Jurkat, Clone E6-1 (cell line): ENCODE measurements at places on chromosomes 12 and 14.

DNA sequence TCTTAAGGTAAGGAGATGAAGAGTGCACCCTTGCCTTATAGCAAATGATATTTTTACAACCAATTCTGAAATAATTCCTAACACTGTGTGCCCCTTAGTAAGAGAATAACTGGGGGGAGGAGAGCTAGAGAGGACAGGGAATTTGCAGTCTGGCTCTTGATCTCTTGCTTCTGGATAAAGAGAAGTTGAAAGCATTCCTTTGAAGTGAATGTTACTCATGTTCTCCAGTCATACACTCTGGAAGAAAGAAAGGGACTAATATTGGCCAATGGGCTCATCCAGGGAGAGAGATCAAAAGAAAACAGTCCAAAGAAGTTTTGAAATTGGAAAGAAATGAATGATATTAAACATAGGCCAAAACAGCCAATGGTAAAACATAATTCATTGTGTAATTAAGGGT lies 25.3 kb downstream of the C12orf75 start:
- DNase-seq, result no peak

DNA sequence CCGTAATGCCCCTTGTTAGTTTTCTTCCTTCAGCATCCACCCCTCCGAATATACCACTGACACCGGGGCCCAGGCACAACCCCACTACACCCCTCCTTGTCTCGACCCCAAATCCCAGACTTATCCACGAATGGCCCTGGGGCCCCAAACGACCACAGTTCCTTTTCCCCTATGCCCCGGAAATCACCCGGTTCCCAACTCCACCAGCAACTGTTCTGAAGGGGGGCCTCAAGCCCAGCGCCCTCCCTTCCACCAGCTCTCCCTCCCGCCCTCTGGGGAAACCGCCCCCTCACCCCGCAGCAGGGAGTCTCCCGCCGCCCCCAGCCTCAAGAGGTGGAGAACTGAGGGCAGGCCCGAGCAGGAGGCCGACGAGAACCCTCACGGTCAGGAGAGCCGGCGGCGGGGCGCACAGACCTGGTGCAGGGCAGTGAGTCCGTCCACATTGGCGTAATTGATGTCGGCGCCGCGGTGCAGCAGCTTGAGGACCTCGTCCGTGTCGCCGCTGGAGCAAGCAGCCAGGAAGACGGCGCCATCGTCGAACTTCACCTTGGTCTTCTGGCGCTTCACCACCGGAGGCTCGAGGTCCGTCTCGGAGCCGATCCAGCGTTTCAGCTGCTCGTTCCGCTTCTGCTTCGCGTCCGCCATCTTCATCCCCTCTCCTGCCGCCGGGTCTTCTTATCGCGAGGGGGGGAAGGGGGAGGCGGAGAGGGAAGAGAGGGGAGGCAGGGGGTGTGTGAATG lies 446 bp downstream of the PPP1R12A start:
- DNase-seq, result peak; percentile 17

- no peak for DNase-seq
These were observed 186.7 kb upstream of the VASH1 start for GRCh38 chr14:76574416-76575095.

DNA sequence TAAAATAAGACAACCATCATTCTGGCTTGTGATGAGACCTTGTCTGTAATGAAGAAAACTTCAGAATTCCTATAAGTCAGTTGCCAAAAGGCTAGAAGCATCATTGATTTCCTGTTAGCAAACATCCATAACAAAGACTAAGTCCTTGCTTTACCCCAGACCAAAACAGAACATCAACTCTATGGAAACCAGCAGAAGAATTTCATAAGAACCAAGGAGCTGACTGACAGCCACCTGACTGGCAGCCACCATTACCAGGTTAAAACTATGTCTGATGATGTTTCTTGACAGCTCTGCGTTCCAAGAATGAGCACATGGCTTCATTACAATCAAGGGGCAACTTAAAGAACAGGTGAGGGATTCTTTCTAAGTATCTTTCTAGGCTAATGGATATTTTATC lies 29.3 kb downstream of the HECTD4 start:
- DNase-seq, result no peak

GRCh38 chr14:105147671-105148603 lies 20.6 kb downstream of the JAG2 start:
- no peak for DNase-seq

DNA sequence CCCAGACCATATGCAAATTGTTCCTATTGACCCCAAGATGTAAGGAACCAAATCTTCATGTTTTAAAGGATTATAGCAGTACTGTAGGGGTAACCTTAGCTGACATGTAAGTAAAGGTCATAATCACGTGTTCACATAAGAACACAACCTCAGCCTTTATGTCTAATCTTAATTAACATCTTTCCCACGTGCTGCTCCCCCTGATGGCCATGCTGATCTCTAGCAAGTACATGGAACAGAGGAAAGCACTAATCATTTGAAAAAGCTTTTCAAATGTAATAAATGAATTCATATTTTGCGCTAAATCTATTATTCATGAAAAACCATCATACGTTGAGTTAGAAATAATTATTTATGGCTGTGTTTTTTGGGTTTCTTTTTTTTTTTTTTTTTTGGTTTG lies 30.5 kb upstream of the ITPR2 start:
- peak; percentile 65 for DNase-seq

DNA sequence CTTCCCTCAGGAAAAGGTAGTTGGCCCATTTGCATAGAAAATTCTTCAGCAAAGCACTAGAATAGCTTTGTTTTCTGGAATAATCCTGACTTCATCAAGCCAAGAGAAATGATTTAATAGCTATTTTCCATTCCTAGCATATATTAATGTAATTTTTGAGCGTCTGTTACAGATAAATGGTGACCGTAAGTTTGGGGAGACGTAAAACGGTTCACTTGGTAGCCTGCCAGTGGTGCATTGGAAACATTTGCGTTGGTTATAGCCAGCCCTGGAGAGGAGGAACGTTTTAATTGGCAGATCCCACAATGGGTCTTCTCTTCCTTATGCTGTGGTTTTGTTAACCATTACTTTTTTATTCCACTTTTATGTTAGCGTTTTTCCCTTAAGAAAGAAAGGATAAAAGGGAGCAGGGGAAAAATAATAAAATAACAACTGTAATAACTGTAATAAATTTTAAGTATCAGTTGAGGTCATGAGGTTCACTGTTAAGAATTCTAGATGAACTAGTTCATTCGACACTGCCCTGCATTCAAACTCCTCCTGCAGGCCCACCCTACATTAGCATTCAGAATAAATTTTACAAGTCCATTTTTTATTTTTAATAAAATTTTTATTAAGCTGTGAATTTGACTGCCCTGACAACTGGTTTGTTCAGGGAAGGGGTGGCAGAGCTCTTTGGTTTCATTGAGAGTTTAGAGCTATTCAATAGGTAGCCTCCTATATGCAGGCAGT lies 300.7 kb downstream of the ERC1 start:
- DNase-seq, result no peak

- no peak for DNase-seq
These were observed 183.5 kb downstream of the NUAK1 start for GRCh38 chr12:105954951-105955931.

- DNase-seq, result no peak
These were observed 37.1 kb downstream of the NID2 start for GRCh38 chr14:52031781-52032180.

- DNase-seq, result no peak
These were observed 3.3 kb downstream of the PARP2 start for GRCh38 chr14:20346713-20347112.

DNA sequence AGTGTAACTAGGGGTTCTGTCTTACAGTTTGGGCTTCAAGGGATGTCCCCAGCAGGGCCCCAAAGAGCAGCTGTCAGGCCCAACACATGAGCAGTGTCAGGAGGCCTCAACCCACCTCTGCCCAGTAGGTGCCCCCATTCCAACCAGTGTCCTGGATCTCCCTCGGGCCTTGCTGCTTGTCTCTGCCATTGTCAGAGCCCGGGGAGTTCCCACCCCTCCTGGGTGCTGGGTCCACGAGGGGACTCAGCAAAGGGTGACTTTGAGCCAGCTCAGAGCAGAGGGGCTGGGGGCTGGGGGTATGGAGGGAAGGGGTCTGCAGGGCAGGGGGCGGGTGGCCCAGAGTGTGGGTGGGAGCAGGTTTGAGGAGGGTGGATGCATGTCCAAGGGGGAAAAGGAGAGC lies 18.0 kb upstream of the BEGAIN start:
- DNase-seq, result no peak

DNA sequence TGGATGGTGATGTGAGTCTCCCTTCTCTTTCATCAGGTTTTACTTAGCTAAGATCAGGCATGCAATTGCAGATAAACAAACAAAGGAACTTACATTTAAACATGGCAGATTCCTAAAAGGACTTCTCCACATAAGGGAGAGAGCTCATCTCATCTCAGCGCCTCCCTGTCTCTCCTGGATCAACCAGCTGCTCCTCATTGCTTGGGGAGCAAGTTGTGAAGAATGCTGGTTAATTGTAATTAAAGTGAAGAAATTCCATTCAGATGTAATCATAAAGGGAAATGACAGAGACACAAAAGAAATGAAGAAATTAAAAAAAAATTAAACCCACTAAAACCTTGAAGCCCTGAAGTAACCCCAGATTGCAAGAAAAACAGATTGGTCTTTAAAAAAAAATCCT lies 104.4 kb upstream of the DIO2 start:
- no peak for DNase-seq

DNA sequence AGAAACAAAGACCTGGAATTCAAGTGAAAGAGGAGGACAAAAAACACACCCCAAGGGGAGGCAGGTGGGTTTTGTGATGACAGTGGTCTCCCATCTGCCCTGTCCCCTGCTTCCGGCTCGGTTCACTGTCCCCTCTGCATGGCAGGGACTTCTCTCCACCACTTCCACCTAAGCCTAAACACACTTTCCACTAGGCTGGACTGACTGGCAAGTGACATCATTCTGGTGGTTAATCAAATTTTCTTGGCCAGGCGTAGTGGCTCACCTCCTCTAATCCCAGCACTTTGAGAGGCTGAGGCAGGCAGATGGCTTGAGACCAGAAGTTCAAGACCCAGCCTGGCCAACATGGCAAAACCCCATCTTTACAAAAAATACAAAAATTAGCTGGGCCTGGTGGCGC lies 11.9 kb downstream of the PLEKHG6 start:
- no peak for DNase-seq

GRCh38 chr14:90602088-90602687 lies 205.4 kb downstream of the CALM1 start:
- no peak for DNase-seq

DNA sequence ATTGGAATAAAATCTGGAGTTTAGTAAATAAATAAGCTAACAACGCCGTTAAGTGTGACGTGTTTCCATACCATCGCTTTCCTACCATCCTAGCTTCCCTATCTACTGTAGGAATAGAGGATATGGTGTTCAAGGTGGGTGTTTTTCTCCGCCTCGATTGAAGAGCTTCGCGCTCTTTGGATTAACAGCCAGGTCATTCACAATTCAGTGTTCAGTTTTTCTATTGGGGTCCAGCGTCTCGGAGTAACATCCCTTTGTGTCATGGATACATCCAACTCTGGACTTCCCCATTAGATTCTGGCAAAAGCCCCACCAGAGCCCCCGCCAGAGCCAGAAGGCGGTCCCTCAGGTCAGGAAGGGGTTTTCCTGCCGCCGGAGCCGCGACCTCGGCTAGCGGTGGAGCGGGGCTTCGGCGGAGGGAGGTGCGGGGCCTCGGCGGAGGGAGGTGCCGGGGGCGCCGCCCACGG lies 1.2 kb upstream of the SRGAP1 start:
- DNase-seq, result no peak

GRCh38 chr12:127987199-127987901 lies 279.6 kb upstream of the TMEM132C start:
- DNase-seq, result no peak

- no peak for DNase-seq
These were observed 19.3 kb upstream of the SERPINA6 start for GRCh38 chr14:94342334-94342934.

- DNase-seq, result no peak
These were observed 42.3 kb downstream of the GNS start for GRCh38 chr12:64716839-64717455.
